ENCODE measurements at places on chromosomes 6 and 20. TPM values are rescaled to one million over a fixed set of nuclear protein-coding genes. Genes with fewer than 3 reads are reported as not detected.

DNA sequence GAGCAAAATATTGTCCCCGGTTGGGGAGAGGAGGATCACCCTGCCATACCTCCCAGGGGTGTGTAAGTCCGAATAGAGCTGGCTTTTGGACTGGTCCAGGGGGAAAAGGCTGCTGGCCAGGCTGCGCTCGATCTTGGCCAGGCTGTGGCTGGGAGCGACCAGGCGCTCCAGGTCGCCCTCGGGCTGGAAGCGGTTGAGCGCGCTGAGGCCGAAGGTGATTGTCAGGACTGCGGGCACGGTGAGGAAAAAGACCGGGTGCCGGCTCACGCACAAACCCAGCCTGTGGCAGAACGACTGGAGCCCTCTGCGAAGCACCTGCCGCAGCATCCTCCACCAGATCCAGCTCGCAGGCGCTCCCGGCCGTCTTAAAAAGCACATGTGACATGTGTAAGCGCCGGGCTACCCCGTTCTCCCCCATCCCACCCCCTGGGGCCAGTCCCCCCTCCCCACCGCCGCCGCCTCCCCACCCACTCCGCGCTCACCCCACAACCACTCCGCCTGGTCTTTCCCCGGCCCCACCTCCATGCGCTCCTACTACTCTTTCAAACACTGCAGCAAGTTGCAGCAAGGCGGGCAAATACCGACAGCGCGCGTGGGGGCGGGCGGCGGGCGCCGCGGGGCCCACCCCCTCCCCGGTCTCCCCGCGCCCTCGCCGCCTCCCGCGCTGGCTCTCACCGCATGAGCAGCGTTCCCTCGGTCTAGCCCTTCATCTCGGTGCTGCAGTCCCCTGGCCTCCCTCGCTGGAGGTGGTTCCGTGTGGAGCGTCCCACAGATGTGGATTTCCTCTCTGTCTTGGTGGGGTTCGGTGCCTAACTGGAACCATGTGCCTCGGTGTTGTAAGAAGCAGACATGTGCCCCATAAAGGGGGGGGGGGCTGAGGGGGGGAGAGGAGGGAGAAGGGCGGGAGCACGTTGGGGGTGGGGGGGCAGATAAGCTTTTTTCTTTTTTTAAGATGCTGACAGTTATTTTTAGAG, 42.4 kb downstream of the PTCHD4 start:
- DNase-seq: no peak

DNA sequence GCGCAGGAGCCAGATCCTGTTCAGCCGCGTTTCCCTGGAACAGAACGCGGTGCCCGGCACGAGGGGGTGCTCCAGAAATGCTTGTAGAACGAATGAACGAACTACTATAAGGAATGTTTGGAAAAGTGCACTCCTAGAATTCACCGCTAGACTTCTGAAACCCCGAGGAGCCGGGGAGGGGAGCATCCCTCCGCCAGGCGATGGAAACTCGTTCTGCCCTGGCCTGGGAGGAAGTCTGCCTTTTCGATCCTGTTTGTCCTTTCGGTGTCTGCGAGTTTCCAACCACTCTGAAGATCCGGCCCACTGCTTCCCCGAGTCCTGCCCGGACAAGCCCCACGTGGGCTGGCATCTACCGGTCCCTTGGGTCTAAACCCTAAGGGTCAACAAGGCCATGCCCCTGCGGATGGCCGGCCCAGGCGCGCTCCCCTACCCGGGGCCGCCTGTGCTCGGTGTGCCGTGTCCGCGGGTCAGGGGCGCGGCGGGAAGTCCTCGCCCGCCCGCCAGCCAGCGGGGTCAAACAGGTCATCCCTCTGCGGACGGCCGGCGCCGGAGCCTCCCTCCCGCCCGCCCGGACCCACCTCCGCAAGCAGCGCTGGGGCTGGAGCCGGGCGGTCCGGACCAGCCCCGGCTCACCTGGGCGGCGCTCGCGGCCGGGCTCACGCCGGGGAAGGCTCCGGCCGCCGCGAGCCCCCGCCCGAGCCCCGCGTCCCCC, 526 bp downstream of the SULF2 start:
- no peak for DNase-seq

- DNase-seq: no peak
Measured at GRCh38 chr6:54646069-54646950, 200.3 kb upstream of the FAM83B start.

DNA sequence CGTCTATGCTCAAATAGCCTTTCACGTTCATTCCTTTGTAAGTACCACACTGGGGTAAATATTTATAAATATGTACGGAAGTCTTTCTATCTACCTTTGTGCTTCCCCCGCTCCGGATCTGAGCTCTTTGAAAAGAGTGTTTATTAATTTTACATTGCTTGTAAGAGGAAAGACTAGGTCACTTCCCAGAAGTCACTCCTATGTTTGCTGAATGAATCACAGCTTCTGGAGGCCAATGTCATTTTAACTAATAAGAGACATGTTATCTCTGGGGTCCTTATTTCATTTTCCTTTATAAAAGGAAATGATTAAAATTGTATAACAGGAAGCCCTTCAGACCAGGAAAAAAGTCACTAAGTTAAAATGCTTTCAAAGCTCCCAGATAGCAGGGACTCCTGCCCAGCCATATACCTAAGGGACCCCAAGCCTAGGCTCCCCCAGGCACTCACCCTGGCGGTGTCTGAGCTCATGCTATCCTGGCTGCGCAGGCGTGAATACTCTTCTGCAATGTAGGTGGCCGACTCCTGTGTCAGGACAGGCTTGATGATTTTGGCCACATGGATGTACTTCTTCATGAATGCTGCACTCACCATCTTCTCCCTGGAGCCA, 12.6 kb downstream of the MCM3 start:
- no peak for DNase-seq

DNA sequence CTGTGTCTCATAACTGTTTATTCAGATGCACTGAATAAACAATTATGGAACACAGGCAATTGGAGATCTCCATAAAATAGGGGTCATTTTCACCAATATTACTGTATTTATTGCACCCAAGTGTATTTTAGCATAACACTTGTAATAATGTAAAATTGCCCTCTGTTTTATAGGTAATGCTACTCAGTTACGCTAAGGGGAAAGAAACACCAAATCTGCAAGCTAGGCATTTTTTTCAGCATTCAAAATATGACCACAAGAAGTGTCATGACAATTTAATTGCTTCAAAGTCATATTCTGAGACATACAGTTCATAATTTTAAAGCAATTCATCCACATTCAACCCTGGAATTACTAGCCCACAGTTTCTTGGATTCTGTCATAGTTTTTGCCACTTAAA, 643.2 kb upstream of the NOX3 start:
- no peak for DNase-seq

DNA sequence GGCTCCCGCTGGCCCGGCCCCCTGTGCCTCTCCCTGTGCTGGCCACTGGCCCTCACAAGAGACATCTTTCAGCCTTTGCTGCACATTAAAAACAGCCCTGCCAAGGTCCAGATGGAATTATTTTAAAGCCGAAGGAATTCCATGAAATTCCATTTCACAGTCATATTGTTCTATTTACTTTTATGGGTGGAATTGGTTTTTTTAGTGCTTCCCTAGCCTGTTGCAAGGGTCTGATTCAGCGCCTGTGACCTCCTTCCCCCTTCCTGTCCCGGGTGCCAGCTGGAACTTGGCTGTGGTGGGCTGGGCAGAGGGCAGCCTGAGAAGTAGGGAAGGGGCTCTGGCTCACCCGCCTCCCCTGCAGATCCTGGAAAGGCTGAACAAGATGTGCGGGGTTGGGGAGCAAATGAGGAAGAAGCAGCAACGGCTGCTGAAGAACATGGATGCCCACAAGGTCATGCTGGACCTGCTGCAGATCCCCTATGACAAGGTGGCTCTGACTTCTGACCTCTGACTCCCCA, 34.3 kb downstream of the UQCC2 start:
- no peak for DNase-seq

GRCh38 chr20:37362231-37362792, 16.4 kb downstream of the SRC start:
- no peak for DNase-seq

GRCh38 chr6:56899311-56899710, 55.6 kb upstream of the BEND6 start:
- no peak for DNase-seq

DNA sequence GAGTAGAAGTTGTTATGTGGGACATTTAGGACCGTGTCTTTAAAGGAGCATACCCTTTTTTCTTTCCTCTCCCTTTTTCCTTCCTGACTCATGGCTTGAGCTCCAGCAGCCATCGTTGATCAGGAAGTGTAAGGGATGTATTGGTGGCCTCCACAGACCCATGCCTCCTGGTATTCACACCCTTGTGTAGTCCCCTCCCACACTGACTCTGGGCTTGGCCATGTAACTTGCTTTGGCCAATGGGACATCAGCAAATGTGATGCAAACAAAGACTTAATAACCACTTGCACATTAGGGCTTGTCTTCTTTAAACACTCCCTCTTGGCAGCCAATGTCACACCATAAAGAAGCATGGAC, 18.9 kb upstream of the SLC13A3 start:
- no peak for DNase-seq

- peak; percentile 67 for DNase-seq
Measured at GRCh38 chr6:42963855-42964605, 3.5 kb downstream of the GNMT start.

DNA sequence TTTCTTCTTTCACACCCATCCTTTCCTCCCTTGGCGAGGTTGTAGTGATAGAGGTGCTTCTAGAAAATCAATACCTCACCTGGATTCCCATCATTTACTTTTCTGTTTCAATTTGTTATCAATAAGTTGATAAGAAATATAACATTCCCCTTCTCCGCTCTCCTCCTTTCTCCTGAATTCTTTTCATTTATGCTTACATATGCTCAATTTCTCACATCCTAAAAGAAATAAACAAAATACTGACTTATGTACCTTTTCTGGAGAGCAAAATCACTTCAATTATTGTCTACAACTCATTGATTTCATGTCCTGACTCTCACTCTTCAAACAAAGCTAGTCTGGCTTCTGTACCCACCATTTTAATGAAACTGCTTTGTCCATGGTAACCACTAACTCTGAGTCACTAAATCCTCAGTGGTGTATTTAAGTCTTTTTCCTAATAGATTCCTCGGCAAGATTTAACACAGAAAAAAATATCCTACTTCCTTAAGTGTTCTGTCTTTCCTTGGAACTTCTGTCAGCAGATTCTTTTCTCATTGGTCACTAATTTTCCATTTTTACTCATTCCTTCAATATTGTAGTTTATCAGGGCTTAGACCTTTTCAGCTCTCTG, 289.6 kb downstream of the RFPL4B start:
- DNase-seq: no peak

- DNase-seq: no peak
Measured at GRCh38 chr6:36317623-36318022, 19.1 kb downstream of the BNIP5 start.

- DNase-seq: no peak
Measured at GRCh38 chr6:127877231-127877630, 23.6 kb downstream of the THEMIS start.

DNA sequence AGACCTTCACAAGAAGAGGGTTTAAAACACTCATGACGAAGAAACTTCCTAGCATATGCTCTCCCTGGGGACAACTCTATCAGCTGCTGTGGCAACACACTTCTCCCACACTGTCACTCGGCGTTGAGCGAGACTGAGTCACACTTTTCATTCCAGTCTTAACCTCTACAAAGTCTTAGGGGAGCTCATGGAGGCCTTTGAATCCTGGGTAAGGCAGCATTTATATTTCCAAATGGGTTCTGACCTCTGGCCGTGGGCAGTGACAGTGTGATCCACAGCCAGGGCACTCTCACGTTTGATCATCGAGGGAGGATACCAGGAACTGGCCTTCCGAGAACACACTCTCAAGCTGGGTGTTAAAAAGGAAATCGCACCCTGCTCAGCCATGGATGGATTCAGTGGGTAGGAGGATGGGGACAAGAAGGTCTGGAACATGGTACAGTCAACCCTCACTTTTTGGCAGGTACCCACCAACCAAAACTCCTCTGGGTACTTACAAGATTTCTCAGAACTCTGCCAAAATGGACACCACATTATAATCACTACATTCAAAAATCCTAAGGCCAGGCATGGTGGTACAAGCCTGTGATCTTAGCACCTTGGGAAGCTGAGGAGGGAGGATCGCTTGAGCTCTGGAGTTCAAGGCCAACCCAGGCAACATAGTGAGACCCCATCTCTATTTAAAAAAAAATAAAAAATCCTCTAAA, 19.6 kb downstream of the RRBP1 start:
- no peak for DNase-seq

DNA sequence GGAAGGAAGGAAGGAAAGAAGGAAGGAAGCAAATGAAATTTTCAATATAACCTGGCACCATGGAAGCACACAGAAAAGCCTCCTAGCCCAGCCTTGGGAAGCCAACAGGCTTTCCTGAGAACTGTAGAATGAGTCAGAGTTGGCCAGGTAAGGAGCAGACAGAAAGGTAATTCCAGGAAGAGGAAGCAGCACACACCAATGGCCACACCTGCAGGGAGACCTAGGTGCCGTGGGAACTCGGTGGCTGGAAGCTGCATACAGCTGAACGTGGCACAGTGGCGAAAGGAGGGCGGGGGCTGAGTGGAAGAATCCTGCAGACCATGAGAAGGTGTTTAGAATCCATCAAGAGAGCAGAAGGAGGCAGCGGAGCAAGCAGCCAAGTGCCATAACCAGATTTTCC, 224.8 kb upstream of the RREB1 start:
- DNase-seq: no peak

DNA sequence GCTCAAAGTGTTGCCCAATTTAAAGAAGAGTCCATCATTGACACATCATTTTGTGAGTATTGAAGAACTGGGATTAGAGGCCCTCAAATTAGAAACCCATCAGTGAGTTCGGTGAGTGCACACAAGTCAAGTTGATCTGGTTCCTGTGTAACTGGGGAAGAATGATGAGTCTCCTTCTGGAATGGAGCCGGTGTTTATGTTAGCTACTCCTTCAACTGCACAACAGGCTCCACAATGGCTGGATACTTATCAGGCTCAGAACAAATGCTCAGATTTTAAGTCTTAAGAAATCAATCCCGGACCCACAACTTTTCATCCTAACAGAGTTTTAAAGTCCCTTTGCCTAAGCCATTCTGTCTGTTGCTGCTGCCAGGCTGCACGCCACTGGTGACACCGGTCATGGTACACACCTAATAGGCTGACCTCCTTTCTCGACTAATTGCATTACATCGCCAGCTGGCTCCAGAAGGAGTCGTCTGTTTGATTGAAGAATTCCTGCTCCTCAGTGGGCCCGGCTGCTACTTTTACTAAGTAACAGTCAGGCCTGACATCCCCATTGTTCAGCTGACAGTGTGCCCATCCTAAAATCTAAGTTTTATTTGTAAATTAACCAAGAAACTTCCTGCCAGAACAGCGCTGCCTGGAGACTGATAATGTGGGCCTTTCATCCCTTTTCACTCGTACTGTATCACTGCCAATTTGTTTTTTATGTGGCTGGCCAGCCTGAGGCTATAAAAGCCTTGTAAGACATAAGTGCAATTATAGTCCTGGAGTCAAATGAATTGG, 130.4 kb downstream of the INSM1 start:
- no peak for DNase-seq

The PDYN gene
- not detected for total RNA-seq

The AARS2 gene
- total RNA-seq: 20.5 TPM

The HLA-DRB5 gene
- total RNA-seq: 15.0 TPM

The SDCBP2 gene
- 2.0 TPM for total RNA-seq

The PPP1R16B gene
- 63.4 TPM for total RNA-seq

The GNRH2 gene
- 1.7 TPM for total RNA-seq

The BTBD9 gene
- total RNA-seq: 12.4 TPM

The COX4I2 gene
- not detected for total RNA-seq

The ZBTB12 gene
- 1.6 TPM for total RNA-seq
